ENCODE measurements at places on chromosomes 7 and 10.

GRCh38 chr7:92602352-92603088, 12.3 kb upstream of the FAM133B start:
- DNase-seq = no peak

- no peak for DNase-seq
These were observed 12.1 kb downstream of the AVL9 start for GRCh38 chr7:32507414-32507813.

GRCh38 chr7:99406557-99406956, 1.8 kb downstream of the PDAP1 start:
- DNase-seq = no peak

GRCh38 chr10:72062832-72063702, 25.3 kb downstream of the SPOCK2 start:
- no peak for DNase-seq

- no peak for DNase-seq
These were observed 444.5 kb upstream of the FOXK1 start for GRCh38 chr7:4237296-4238235.

DNA sequence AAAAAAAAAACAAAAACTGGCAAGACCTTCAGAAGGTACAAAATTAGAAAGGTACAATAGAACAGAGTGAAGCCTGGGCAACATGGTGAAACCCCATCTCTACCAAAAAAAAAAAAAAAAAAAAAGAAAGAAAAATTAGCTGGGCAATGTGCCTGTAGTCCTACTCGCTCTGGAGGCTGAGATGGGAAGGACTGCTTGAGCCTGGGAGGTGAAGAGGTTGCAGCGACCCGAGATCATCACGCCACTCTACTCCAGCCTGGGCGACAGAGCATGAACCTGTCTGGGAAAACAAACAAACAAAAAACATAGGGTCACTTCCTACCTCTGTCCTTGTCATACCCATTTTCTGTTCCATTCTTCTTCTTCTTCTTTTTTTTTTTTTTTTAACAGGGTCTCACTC, 45.6 kb upstream of the DLG5 start:
- DNase-seq = no peak

GRCh38 chr10:18399158-18399557, 252.2 kb downstream of the NSUN6 start:
- DNase-seq = no peak

GRCh38 chr7:16271990-16272665, 149.2 kb downstream of the CRPPA start:
- DNase-seq = no peak

- no peak for DNase-seq
These were observed 42.3 kb upstream of the CDHR3 start for GRCh38 chr7:105920766-105921165.

DNA sequence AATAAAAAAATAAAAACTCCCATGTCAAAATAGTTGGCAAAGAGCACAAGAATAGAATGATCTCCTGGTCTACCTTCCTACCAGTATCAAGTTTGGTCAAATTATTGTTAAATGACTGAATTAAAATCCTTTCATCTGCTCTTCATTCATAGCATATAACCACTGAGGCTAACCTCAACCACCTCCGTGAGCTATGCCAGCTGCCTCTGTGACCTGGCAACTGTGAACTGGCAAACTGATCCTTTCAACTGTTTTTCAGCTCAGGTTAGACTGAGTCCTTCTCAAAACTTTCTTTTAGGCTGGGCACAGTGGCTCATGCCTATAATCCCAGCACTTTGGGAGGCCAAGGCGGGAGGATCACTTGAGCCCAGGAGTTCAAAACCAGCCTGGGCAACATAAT, 36.1 kb downstream of the NUDCD3 start:
- DNase-seq = no peak

DNA sequence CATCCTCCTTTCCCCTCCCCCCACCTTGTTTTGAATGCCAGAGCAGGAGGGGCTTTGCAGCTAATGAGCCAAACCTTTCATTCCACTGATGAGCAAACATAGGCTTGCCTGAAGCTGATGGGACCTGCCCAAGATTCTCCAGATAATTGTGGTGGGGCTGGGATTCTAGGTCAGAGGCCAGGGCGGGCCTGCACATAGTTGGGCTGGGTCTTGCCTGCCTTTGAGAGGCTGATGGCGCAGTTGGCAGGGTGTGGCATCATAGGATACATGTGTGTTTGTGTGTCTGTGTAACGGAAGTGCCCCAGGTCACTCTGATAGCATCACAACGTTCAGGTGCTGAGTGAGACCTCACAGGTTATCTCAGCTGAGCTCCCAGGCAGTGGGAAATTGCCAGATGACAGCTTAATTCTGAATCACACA, 22.9 kb downstream of the BTBD16 start:
- no peak for DNase-seq

GRCh38 chr7:128858380-128859231, 4.0 kb upstream of the ATP6V1F start:
- no peak for DNase-seq

GRCh38 chr7:103718482-103719061, 270.9 kb downstream of the RELN start:
- DNase-seq = no peak

DNA sequence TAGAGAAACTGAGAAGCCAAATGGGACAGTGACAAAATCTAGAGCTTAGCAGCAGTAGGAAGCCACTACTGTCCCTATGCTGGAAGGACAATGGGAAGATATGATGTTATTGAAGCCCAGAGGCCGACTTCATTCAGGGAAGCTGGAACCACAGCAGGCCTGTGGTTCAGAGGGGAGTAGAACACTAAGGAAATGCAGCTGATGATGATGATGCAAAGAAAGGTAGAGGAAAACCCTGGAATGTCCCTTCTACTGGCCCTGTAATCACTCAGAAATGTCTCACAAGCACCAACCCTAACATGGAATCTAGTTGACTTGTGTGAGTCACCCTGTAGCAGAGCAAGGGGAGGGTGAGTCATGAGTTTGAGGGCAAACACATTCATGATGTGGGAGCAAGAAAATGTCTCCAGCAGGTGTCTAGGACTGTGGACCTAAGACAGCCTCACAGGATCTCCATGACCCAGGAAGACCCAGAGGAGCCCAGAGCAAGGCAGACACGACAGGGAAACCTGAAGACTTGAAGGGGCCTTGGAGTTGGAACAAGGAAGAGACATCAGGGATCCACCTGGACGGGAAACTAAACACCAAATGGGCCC, 37.0 kb upstream of the LRRC17 start:
- no peak for DNase-seq

DNA sequence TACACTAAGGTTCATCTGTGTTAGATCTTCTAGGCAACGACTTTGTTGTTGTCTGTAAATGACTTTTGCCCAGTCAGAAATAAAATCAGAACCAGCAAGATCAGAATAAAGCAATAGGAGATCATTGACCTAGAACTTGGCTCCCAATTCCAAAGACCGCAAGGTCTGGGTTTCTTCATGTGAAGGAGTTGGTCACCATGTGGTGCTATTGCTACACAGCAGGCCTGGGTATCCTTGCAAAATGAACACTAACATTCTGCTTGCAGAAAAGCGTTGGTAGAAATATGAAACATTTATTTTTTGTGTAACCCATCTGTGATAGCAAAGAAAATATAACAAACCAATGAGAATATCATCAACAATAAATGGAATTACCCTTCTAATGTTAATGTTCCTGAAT, 831.0 kb downstream of the NXPH1 start:
- no peak for DNase-seq

DNA sequence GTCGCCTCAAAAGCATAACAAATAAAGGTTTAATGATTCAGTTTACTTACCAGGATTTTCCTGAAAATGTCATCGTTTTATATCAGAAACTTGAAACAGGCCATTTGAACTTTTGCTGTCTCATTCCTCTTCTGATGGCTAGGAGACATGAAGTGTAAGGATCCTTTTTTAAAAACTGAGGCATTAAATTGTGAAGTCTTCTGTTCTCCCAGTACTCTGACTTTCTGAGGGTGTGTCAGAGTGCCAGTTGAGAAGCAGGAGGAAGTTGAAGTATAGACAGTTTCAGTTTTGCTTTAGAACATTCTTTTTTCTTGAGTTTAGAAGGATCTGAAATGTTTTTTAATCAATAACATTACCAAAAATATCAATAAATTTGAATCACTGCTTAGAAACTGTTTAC, at the start of gene SAMD9L:
Gene SAMD9L (minus strand): TSS at position 242 of the 400 bp plus-strand sequence. CDS start 12,414 bp downstream, outside the sequence.
- DNase-seq = no peak

DNA sequence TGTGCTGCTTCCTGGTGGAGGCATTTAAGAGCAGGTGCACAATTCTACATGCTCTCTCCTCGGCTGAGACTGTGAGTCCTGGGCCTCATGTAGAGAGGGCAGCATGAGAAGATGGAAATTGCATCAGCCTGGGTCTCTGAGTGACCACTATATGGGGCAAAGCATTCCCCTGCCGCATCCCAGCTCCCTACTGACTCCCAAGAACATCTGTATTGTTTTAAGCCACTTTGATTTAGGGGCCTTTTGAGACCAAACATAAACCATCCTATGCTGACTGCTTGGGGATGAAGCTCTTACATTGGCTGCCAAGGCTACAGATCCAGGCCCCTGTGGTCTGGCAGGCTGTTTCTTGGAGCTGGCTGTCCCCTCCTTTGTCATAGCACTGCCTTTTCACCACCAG, 101.3 kb upstream of the TBX20 start:
- DNase-seq = no peak

GRCh38 chr10:118505363-118505762, 90.1 kb downstream of the PRLHR start:
- no peak for DNase-seq

DNA sequence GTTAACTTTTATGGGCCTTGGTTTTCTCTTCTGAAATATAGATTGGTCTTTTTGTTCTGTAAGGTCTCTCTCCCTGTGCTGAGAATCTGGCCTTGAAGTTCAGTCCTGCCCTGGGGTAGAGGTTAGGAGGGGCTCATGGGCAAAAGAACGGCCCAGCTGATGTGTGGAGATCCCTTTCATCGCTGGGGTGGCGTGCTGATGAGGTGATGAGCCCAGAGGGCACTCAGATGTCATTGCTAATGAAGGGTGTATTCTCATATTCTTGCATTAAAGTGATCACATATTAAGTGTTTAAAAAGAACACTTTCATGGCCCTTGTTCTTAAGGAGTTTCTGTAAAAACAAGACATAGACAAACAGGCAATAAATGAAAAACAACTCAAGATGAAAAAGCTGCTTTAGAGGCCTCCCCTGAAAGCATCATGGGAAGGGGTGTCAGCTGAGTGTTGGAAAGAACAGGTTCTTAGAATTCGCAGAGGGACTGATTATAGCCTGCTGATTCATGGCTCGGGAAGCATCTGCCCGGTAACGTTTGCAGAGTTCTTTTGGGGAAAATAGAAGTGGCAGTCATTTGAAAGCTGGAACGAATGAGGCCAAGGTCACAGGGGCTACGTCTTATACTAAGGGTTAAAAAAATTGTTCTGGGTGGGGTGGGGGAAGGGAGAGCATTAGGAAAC, 72.5 kb upstream of the GPR158 start:
- DNase-seq = no peak

DNA sequence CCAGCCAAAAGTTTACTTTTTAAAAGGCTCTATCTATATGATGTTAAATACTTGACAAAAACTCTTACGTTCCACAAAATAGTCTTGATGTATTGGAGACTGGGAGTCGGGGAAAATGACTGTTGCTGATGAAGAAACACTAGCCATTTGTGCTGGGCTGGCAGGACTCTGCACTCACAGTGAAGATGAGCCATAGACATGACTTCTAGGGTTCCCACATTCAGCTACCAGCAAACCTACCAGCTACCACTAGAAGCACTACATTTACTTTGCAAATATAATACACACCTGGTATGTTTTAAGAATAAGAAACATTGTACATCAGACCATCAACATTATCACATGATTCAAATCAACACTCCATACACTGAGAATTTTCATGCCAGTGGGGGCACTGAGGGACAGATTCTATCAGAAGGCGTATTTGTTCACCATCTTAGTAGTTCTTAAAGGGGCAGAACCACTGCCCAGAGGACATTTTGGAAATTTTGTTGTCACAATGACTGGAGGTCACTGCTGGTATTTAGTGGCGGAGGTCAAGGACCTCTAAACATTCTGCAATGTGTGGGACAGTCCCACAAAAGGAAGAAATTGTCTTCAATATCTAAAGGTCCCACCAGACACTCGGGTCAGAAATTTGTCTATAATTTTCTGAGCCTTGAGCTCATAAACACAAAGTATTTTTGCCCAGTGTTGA, 52.3 kb downstream of the PARD3 start:
- DNase-seq = no peak

- peak; percentile 18 for DNase-seq
These were observed 267.9 kb upstream of the GHITM start for GRCh38 chr10:83871187-83872081.

DNA sequence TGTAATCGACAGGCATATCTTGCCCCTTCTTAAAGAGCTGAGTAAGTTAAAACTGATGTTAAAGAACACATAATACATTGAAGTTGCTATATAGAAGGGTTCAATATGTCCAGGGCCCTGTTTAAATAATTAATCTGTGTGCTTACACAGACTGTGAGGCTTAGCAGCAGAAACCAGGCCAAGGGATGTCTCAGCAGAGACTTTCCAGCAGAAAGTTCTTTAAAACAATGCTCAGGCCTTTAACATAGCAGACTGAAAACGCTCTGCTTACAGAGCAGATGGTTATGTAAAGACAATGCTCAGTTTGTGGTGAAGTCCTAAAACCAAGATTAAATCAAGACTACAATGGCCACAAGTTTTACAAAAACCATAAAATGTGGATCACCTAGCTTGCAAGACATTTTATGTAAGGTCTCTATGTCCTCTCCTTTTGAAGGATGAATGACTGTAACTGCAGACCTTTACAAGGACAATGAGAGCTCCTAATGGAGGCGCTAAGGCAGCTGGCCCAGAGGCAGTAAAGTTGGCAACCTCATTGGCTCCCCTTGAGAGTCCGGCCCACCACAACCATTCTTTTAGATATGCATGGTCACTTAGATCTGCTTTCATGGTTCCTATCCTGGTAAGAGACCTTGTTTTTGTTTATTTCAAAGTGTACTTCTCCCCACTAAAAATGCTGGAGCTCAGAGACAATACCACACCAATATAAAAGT, 56.3 kb downstream of the FZD1 start:
- no peak for DNase-seq

DNA sequence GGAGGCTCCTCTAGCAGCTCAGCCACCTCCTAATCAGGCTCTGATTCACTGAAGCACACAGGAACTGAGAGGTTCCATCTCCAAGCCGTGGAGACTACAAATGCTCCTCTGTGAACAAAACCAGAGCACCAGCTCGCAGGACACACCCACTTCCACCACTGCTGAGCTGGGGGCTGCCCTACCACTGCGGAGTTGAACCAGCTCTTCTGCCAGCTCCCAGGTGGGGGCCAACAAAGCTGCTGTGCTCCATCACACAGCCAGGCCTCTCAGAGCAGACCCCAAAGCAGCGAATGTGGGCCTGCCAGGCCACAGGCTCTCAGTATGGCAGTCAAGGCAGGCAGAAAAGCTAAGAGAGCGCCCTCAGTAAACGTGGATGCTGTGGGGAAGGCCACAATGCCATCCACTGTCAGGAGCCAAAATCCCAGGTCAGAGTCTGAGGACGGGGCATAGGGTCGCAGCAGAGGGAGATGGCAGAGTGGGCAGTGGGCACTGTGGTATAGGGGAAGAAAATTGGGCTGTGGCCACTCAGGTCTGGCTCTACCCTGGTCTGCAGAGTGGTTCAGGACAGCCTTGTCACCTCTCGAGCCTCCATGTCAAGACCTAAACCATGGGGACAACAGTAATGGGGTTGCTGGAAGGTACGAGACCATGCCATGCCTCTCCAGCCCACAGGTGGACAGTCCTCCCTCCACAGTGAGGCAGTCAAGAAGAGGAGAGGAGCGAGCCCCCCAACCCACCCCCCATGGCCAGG, 82.1 kb downstream of the GRID1 start:
- no peak for DNase-seq

All from activated T-helper 9 cell treated with anti-CD3 and anti-CD28 coated beads, Interleukin-2, amount 50 U/mL, for 16 hours (primary cell).